ENCODE measurements at places on chromosomes 2 and 18. TPM values are rescaled to one million over a fixed set of nuclear protein-coding genes. Genes with fewer than 3 reads are reported as not detected.

The DGUOK gene
- 40.1 TPM for total RNA-seq

The SLC35F6 gene
- 19.6 TPM for total RNA-seq

The STON1 gene
- 14.5 TPM for total RNA-seq

The E2F6 gene
- 14.6 TPM for total RNA-seq

The RAX gene
- not detected for total RNA-seq

The CYP27C1 gene
- total RNA-seq, result not detected

The SLC5A7 gene
- not detected for total RNA-seq

The SERPINB2 gene
- 4.8 TPM for total RNA-seq
